HCT116 (cell line): ENCODE measurements at places on chromosomes 6 and 20. TPM values are rescaled to one million over a fixed set of nuclear protein-coding genes. Genes with fewer than 3 reads are reported as not detected.
A peak's percentile ranks its signal among the peaks of the same experiment; 100 is the strongest.

DNA sequence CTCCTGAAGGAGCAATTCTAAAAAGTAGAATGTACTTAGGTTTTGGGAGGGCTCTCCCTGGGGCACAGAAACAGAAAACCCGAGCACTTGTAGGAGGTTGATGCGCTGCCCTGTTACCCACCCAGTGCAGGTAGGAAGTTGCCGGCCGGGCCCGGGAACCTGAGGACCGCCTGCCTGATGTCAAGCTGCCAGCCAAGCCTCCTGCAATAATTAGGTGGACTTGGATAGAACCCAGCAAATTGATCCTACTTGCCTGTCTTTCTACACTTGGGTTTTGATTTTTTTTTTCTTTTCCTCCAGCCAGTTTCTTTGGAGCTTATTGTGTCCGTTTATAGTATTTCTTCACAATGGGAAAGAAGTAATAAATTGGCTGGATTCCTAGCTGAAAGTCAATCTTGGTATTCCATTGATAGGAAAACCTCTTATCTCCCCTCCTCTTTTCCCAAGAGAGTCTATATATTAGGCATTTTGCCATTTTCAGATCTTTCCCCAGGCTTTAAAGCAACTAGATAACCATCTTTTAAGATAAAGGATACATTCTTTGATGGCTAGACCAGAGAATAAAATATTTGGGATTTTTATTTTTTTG, 78.3 kb upstream of the FYN start:
- no peak for DNase-seq

GRCh38 chr6:170438402-170438753, 114.7 kb downstream of the PSMB1 start:
- peak; percentile 12 for DNase-seq

DNA sequence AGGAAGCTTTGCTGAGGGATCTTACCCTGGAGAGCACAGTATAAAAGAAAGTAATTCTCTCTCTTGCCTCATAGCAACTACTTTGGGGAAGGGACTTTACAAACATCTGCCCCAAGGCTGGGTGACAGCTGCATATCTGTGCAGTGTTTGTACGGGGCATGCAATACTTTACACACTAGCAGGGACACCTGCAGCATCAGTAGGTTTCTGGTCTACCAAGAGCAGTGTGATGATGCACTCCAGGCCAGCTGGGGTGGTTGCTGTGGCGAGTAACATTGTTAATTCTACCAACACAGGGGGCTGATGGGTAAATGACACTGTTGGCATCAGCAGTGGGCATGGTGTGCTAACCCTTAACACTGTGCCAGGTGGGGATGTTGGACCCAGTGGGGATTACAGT, 48.0 kb downstream of the ADTRP start:
- no peak for DNase-seq

GRCh38 chr6:91242614-91242949, 655.7 kb upstream of the MAP3K7 start:
- no peak for DNase-seq

GRCh38 chr6:6851059-6851948, 256.5 kb upstream of the RREB1 start:
- DNase-seq: peak; percentile 49

The PLCB1 gene
- 15.8 TPM for total RNA-seq

DNA sequence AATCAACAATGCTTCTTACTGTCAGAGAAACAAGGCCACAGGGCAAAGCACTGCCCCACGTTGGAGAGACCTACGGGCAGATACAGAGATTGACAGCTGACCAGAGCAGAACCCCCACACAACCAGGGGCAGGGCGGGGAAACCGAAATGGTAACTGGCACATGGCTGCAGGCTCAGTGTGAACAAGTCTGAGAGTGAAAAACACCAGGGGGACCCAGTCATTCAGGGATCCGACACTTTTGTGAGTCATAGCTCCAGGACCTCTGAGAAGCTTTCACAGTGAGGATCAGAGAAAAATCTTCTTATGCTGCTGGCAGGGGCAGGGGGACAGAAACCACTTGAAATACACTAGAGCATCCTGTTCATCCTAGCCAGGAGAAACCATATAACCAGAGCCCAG, 254.2 kb downstream of the C6orf118 start:
- no peak for DNase-seq

DNA sequence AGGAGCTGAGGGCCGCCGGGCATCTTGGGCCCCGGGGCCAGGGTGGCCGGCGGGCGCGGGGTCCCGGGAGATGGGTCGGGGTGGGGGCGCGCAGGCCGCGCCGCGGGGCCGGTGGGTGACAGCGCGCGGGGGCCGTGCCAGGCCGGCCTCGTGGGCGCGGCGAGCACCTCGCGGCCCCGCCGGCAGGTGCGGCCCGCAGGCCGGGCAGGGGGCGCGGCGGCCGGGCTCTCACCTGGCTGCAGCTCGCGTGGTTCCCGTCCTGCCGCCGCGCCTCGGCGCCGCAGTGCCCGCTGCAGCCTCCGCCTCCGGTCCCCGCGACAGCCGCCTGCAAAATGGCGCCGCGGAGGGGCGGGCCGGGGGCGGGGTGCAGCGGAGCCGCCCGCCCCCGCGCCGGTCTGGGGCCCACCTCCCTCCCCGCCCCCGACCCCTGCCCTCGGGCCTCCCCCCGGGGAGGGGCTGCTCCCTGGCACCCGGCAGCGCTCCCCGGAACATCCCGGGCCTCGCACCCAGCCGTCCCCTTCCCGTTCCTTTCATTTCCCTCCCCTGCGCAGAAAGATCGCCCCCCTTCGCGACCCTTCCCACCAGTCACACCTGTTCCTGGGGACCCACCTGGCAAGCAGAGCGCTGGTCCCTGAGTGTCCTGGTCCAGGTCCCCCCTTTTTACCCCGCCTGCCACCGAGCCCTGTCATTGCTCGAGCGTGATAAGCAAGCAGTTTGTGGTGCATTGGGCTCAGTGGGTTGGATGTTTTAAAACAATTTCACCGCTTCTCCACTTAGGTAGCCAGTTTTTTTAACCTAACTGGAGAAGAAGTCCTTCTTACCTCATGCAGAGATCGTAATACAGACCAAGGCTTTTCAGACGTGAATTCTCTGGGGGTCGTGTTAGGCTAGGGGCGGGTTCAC, at the start of gene SLC23A2:
Gene SLC23A2 (minus strand): TSS at position 337 of the 903 bp plus-strand sequence. CDS start 68,948 bp downstream, outside the sequence.
- DNase-seq: no peak
